ENCODE measurements at places on chromosomes 2 and 18.

DNA sequence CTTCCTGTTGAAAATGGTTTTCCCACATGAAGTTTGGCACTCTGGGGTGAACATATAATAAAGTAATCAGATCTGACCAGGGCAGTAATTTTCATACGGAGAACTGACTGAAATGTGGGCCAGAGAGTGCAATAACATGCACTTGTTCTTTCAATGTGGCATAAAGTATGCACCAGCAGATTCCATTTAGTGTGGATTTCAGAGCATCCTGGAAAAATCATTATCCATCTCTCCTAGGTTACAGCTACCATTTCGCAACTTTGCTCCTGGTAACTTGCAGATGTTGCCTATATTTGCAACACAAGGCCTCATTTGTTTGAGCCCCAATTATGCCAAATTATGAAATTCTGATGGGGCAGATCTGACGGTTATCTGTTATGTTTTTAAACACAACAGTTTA, 55.4 kb downstream of the COLEC12 start:
- DNase-seq, result no peak

GRCh38 chr2:68283419-68283812, 31.1 kb upstream of the PPP3R1 start:
- DNase-seq, result no peak

DNA sequence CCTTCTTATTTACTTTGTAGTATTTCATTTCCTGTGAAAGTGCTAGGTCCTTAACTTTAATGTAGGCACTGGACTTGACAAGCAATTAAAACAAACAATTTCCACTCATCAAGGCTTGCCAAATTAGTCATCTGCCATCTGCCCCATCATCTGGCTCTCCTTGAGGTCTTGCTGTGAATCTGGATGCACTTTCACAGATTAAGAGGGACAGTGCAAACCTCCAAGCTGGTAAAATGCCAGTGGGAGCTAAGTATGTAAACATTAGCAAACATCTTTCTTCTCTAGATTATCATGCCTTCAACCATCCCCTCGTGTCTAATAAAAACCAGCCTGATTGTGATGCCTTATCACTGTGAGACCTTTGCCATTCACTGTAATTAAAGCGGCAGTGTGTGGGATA, 402.9 kb downstream of the ERBB4 start:
- no peak for DNase-seq

DNA sequence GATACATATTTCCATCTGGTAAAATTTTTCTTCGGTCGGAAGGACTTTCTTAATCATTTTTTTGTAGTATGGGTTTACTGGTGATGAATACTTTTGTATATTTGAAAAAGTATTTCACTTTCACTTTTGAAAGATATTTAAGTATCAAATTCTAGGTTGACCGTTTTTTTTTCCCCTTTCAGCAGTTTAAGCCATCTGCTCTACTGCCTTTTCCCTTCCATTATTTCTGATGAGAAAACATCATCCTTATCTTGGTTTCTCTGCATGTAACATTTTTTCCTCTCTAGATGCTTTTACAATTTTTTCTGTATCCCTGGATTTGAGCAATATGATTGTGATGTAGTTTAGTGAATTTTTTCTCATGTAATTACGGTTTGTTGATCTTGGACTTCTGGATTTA, 87.0 kb downstream of the MTX2 start:
- no peak for DNase-seq

GRCh38 chr2:164456619-164457018, 164.7 kb downstream of the GRB14 start:
- no peak for DNase-seq

DNA sequence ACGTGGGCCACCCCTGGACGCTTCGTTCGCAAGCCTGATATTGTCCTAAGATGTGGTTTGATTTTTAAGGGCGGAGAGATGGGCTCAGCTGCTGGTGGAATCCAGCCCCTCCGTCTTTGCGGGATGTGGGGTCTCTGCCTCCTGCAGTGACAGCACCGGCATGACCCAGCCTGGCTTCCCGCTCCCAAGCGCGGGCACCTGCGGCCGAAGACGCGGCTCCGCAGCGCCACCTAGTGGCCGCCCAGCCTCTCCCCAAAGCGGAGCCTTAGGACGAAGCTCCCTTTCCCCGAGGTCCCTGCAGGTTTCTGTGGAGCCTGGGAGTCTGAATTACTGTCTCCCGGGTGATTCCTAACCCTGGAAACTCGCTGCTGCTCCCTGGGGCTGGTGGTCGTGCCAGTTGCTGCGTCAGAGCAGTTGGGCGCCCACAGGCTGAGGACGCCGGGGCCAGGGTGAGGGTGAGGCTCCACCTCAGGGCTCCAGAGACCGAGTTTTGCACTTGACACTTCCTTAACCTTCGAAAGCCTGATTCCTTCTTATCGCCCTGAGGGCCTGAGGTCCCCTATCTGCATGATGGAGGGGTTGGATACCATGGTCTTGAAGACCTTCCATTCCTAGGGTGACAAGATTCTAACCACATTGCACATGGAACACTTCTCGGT, 137.5 kb downstream of the TPO start:
- peak; percentile 90 for DNase-seq

DNA sequence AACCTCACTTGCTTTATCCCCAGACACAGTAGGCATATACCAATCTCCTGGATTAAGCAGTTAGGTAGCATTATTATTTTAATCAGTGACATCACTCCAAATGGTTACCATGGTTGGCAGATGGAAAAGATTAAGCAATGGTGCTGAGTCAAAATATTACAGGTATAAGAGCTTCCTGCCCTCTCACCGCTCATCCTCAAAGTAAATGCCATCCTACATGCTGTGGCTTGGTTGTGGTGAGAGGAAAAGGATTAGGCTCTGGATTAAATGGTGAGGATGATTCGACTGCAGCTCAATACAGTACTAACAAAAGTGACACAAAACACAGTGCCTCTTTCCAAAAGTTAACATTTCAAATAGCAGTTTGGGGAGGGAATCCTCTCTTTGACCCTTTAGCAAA, 108.9 kb upstream of the ACAA2 start:
- no peak for DNase-seq

GRCh38 chr18:76708071-76708721, 114.2 kb upstream of the ZNF236 start:
- DNase-seq, result no peak

DNA sequence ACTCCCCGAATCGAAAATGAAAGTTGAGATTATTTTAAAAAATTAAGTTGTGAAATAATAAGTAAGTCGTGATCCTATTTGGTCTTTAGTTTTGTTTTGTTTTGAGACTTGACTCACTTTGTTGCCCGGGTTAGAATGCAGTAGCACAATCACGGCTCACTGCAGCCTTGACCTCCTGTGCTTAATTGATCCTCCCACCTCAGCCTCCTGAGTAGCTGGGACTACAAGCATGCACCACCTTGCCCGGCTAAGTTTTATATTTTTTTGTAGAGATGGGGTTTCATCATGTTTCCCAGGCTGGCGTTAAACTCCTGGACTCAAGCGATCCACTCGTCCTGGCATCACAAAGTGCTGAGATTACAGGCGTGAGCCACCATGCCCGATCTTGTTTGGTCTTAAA, 326.2 kb downstream of the MYCN start:
- DNase-seq, result no peak

GRCh38 chr2:240204431-240205276, 64.2 kb upstream of the OTOS start:
- DNase-seq, result no peak

DNA sequence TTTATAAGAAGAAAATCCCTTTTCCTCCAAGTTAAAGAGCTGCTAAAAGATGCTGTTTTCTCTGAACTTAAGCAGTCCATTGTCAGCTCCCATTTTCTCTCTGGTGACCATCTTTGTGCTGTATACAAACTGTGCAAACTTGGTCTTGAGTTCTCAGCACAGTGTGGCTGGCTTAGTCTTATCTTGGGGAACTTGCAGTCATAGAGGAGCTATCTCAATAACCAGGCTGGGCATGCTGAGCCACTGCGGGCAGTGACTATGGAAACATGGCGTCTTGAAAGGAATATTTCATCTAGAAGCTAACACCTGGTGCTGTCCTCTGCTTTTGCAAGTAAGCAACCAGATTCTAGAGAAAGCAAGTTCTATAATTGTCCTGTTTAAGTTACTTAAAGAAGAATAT, 1334.4 kb upstream of the CELF4 start:
- DNase-seq, result no peak

- no peak for DNase-seq
Measured at GRCh38 chr2:168191955-168192785, 55.2 kb downstream of the STK39 start.

- DNase-seq, result no peak
Measured at GRCh38 chr2:29528891-29529520, 392.4 kb downstream of the ALK start.

DNA sequence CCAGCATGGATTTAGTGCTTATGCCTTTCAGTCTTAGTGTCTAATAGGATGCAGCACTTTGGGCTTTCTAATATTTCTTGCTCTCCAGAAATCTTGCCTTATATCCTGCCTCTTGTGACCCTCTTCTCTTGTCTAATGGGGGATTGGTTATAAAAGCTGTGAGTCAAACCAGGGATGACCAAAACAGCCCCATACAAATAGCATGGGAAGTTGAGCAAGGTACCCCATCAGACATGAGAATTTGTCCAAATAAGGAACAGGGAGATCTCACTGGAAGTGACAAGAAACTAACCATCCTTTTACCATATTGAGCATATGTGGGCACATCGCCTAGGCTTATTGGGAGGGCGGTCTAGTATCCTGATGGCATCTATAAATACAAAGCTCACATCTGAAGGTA, 78.8 kb upstream of the BZW1 start:
- DNase-seq, result no peak

GRCh38 chr2:240392948-240393830, 42.3 kb upstream of the GPC1 start:
- no peak for DNase-seq

DNA sequence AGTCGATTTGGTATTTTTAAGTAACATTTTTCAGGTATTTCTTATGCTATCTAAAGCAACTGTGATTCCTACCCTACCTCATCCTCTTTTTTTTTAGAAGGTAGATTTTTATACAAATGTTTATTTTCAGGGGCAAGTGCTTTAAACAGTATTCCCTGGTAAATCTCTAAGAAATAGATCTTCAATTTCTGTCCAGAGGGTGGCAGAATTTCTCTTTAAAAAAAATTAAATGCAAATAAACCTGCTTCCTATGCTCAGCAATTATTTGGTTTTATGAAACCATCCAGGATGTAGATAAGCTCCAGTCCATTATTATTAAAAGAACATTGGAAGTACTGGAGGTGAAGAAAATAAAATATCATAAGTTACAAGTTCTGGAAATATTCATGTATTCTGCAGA, 191.9 kb downstream of the MYO3B start:
- no peak for DNase-seq

DNA sequence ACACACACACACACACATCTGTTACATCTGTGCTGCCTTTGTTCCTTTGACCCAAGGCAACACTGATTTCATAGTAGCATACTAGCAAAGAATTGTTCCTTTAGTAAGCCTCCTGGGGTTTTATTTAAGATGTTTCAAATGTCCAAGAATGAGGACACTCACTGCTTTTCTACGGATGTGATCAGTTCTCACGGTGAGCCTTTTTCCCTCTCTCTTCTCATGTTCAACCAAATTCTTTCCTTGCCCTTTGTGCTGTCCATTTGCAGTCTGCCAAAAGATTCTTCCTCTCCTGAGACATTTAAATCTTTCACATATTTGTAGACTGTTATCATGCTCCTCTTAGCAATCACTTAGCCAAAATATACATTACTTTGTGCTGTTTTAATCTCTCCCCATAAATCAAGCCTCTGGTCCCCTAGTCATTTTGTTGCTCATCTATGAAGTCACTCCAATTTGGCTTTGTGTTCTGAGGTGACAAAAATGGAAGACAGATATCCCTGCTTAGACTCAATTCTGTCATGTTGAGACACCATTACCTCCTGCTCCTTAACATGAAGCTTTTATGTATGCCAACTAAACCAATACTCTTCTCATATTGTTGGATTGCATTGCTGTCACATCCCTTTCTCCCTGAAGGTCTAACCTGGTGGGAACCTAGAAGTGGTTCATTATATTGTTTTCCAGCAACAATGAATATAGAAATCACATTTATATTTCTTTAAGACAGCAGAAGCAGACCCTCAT, 1605.3 kb upstream of the ACVR2A start:
- DNase-seq, result no peak

GRCh38 chr2:159086342-159086741, 117.9 kb downstream of the TANC1 start:
- no peak for DNase-seq

GRCh38 chr2:127072970-127073369, 34.0 kb downstream of the BIN1 start:
- no peak for DNase-seq

GRCh38 chr18:41706301-41706700, 248.7 kb upstream of the PIK3C3 start:
- no peak for DNase-seq

DNA sequence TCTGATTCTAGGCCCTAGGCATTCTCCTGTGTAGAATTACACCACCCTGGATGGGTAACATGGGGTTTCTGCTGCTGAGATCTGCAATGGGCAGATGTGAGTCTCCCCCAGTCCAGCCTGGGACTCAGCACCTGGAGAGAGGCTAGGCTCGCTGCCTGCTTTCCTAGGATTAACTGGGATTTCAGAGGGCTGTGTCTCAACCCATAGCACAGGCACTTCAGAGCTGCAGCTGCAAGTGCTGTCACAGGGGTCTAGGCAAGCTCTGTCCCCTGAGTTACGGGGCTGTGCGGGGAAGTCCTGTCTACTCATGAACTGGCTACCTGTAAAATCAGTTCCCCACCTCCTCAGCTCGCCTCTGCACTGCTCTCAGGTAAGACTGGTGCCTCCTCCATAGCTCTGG, 51.5 kb downstream of the CABLES1 start:
- no peak for DNase-seq

GRCh38 chr2:26758790-26759321, 5.2 kb upstream of the SLC35F6 start:
- no peak for DNase-seq

GRCh38 chr2:25068217-25068616, 26.3 kb downstream of the EFR3B start:
- DNase-seq, result no peak

GRCh38 chr2:84768840-84769239, 112.0 kb downstream of the TRABD2A start:
- no peak for DNase-seq

GRCh38 chr2:219901155-219901554, 273.7 kb downstream of the SLC4A3 start:
- DNase-seq, result no peak

GRCh38 chr2:144274131-144274530, 245.8 kb downstream of the ZEB2 start:
- no peak for DNase-seq

All from 8988T (cell line).